RWPE1 (cell line): ENCODE measurements at places on chromosomes 11 and 22.

DNA sequence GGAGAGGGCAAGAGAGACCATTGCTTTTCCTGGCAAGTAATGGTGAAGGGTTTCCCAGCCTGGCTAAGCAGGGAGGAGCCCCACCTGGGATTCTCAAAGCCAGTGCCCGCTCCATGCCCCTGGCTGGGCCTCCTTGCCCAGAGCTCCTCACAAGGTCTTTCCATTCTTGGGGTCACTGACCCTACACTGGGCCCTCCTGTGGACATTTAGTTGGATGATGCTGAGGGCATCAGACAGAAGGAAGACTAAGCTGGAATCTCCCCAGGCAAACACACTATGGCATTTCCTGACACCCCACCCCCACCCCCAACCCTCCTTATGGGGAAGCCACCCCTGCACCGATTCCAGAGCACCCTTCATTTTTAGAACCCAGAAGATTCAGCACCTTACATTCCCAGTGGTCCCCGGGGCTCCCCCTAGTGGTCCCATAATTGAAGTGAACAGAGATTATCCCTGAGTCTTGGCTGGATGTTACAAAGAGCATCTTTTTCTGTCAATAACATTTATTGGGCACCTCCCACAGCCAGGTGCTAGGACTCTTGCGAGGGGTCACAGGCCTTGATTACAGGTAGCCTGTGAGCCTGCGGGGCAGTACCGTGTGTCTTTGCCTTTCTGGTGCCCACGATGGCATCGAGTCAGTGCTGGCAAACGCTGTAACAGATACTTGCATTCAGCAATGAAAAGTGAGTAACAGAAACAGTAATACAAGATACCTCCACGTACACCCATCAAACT lies 548.5 kb downstream of the BUD13 start:
- DNase-seq, result peak; percentile 41

- no peak for DNase-seq
Measured at GRCh38 chr22:44118645-44119315, 61.9 kb upstream of the PARVG start.

- DNase-seq, result no peak
Measured at GRCh38 chr11:31150011-31150410, 219.5 kb downstream of the DCDC1 start.

- no peak for DNase-seq
Measured at GRCh38 chr11:20501971-20502370, 97.4 kb upstream of the SLC6A5 start.

GRCh38 chr22:20205964-20206708 lies 55.3 kb upstream of the CCDC188 start:
- DNase-seq, result peak; percentile 52

DNA sequence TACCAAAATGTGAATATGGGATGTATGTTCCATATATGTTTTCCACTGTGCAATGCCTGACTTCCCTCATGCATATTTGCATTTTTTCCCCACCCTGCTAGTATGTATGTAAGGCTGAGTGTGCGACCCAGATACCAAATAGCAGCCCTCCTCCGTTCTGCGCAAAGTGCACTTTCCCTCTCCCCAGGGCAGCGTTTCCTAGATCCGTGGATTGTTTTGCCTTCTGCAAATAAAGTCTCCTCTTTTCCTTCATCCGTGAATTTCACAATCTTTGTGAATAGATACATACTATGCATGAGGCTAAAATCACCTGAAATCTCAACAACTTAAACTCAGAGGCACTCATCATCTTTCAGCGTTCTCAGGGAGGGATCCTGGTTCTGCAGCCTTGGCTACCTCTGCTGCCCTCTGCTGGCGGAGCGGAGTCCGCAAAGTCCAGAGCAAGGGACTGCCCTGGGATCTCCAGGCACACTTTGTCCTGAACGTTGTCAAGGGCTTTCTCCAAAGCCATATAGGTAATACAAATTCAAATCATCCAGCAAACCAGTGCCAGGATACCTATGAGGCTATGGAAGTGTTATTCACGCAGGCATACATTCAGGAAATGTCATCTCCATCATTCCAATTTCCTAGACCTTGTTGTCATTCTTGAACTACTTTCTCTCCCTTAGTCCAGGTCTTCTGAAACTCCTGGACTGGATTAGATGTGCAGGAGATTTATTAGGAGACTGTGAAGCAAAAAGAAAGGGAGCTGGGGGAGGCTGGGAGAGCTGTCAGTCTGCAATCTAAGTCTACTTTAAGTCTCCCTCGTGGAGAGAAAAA lies 53.1 kb downstream of the CNTF start:
- peak; percentile 74 for DNase-seq

DNA sequence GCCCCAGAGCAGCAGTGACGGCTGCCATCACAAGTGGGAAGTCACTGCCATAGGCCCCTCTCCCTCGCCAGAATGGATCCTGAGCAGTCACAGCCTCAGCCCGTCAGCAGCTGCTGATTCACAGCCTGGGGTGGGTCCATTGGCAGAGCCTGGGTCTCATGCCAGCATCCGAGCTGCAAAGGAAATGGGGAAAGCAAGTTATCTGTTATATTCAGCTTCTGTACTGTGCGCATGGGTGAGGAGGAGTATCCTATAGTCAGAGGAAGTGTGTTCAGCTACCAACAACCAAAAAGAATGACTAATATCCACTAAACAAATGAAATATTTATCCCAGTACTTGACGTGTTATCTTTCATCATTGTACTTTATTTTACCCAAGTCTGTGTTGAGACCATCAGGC lies 119.7 kb downstream of the RCN1 start:
- peak; percentile 18 for DNase-seq

DNA sequence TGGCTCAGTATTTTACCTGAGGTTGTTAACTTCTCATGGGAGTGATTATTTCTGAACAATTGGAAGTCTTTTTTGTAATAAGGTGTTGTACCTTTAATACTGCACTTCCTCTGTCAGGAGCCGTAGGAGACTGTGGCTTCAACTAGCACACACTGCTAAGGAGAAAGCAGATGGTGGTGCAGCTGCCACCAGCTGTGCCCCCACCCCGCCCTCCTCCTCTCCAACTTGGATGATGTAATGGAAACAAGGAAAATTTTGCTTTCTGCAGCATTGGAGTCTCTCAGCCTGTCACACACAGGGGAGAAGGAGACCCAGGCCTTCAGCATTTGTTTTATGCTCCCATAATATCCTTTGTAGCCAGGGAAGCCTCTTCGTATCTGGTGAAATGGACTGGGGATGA lies 91.2 kb downstream of the TEAD1 start:
- no peak for DNase-seq

DNA sequence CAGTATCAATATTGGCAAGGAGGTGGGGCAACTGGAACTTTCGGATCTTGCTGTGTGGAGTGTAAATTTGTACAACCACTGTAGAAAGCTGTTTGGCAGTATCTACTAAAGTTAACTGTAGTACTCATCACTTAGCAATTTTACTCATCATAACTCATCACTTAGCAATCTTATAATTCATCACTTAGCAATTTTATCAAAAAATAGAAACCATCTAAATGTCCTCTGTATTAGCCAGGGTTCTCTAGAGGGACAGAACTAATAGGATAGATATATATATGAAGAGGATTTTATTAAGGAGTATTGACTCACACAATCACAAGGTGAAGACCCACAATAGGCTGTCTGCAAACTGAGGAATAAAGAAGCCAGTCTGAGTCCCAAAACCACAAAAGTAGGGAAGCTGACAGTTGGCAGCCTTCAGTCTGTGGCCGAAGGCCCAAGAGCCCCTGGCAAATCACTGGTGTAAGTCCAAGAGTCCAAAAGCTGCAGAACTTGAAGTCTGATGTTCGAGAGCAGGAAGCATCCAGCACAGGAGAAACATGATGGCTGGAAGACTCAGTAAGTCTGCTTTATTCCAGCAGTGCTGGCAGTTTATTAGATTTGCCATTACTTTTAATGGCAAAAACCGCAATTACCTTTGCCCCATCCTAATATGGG lies 92.9 kb upstream of the USP47 start:
- DNase-seq, result peak; percentile 36

- DNase-seq, result no peak
Measured at GRCh38 chr11:13289081-13289480, 11.5 kb downstream of the BMAL1 start.

DNA sequence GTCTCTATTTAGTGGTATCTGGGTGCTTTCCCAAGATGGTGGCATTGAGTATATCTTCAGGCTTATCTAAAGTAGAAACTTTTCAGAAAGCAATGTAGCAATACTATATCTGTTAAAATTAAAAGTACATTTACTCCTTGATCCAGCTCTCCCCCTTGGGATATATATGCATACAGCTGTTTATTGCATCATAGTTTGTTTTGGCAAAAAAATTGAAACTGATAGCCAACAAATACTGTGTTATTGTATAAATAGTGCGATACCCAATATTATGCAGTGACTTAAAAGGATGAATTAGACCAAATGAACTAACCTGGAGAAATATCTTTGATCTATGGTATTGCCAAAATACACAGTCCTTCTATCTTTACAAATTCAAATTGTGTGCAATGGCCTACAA lies 8.4 kb upstream of the OR10A3 start:
- DNase-seq, result no peak

DNA sequence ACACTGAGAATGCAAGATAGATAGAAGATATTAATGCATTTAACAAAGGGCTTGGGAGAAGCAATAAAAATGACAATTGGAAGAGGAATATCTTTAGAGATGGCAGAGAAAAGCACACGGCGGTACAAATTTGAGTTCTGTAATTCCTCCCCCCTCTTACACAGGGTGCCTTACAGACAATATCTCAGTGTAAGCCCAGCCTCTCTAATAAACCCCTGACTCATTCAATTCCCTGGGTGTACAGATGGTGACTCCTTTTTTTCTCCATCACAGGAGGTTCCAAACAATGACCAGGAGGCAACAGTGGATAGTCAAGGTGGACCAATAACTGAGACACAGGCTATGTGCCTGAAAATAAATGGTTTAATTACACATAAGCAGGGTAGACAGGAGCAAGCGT lies 598.6 kb downstream of the OPCML start:
- no peak for DNase-seq

DNA sequence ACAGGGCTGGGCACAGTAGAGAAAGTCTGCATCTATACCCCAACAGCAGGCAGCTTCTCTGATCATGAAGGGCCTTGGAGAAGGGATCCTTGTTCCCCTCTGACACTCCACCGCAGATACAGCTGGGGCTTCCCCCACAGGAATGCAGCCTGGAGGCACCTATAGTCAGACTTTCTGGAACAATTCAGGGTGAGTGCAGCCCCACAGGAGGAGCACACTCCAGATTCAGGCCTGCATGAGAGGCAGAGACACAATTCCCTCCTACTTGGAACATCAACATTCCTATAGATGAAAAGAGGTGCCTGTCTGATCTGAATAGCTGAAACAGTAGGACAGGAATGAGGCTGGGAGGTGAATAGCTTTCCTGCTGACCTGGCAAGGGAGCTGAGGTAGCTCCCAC lies 1298.0 kb upstream of the CNTN5 start:
- no peak for DNase-seq

DNA sequence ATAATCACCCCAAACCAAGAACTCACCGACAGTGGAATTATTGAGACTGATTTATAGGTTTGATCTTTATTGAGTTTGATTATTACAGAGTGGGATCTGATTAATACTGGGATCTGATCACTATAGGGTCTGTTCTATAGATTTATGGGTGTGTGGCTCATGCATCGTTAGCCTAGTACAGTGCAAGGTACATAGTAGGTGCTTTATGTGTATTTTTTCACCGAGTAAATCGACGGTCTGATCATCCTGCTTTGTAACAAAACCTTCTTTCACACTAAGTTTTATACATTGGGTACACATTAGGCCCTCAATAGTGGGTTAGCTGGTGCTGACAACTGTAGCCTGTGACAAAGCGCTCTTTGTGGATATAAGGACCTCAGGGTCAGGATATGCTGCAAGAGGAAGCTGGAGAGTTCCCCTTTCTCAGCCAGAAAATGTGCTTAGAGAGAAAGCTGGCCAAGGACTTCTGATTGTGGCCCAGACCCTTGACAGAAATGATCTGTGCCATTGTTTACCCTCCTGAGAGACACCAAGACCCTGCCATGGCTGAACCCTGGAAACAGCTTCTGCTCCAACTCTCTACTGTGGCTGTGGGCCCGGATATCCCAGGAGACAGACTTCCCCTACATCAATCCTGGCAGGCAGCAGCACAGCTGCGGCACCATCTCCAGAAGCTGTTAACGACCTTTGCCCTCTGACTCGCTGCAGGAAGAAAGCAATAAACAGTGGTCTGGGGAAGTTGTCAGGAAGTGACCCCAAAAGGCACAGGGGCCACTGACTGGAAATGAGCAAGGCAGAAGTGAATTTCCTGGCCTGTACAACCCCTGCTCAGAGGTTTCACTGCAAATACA lies 16.1 kb upstream of the TPP1 start:
- DNase-seq, result no peak

GRCh38 chr11:129694538-129694937 lies 121.1 kb upstream of the TMEM45B start:
- no peak for DNase-seq

DNA sequence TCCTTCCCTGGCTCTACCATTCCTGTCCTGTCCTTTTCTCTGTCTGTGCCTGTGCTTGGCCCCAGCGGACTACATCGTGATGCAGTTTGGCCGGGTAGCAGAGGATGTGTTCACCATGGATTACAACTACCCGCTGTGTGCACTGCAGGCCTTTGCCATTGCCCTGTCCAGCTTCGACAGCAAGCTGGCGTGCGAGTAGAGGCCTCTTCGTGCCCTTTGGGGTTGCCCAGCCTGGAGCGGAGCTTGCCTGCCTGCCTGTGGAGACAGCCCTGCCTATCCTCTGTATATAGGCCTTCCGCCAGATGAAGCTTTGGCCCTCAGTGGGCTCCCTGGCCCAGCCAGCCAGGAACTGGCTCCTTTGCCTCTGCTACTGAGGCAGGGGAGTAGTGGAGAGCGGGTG lies 20.4 kb downstream of the TUB start:
- no peak for DNase-seq

- DNase-seq, result no peak
Measured at GRCh38 chr11:75150879-75151278, at the start of gene SLCO2B1. Gene SLCO2B1 (plus strand): TSS chr11:75151107. CDS start chr11:75151382, 275 bp downstream.

GRCh38 chr11:65871811-65872548 lies 620 bp downstream of the EFEMP2 start:
- no peak for DNase-seq

DNA sequence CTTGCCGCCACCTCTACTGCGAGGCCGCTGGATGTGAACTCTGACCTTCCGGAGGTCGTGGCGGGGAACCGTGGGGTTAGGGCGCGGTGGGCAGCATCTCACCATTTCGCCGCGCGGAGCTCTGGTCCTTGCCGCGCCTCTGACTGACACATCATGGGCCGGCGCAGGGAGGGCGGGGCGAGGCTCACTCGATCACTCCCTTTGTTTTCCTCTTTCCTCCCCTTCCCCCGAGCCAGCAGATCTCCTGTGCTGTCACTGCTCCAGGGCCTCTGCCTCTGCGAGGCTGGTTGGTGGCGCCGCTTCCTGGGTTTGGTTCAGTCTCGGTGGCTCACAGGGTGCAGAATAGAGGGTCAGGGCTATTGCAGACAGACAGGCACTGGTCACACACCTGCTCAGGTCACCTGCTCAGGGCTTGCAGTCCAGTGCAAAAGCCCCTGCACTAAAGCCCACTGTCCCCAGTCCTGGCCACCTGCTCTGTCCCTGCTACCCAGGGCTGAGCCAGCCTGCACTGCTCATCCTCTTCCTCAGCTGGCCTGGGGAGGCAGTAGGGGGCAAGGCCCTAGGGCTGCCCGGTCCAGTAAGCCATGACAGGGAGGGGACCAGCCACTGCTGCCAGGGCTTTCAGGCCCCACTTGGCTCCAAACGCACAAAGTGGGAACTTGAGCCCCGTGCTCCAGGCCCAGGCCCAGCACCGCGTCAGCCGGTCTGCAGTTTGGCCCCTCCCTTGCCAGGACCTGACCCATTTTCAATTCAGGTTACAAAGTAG lies 36.2 kb downstream of the PISD start:
- DNase-seq, result no peak

GRCh38 chr11:82871646-82872045 lies 28.6 kb downstream of the PRCP start:
- DNase-seq, result no peak
